Pons (tissue), 1 donor: ENCODE measurements at places on chromosomes 5 and 9.

DNA sequence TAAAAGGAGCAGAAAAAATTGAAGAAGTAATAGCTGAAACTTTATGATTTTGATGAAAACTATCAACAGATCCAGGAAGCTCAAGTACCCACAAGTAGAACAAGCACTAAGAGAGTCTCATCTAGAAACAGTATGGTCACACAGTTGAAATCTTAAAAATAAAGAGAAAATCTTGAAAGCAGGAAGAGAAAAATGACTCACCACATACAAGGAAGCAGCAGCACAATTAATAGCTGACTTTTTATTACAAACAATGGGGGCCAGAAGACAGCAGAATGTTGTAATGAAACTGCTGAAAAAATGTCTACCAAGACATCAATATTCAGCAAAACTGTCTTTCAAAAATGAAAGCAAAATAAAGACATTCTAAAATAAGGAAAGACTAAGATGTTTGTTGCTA lies 1108.3 kb upstream of the DMAC1 start:
- no peak for DNase-seq

DNA sequence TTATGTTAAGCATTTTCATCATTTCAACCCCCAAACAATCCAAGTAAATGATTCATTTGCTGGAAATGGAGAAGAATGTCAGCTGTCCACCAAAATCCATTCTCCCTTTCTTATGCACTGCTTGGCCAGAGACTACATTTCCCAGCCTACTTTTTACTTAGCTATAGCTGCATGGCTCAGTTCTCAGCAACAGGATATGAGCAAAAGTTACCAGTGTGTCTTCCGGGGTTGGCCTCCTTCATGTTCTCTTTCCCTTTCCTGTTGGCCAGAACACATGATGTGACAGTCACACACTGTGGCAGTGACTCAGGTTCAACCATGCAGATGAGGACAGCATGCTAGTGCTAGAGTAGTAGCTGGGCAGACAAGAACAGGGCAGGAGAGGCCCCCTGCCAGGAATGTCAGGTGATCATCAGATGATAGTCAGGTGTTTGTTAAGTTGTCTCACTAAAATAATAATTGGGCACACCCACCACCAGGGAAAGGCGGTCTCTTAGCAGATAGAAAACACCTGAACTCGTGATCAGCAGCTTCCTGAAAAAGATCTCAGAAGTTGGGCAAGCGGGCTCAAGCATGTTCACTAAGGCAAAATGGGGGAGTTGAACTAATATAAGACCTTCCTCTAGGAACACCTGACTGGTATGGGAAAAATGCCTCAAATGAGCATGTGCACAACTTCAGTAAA lies 12.2 kb downstream of the GPR150 start:
- no peak for DNase-seq

DNA sequence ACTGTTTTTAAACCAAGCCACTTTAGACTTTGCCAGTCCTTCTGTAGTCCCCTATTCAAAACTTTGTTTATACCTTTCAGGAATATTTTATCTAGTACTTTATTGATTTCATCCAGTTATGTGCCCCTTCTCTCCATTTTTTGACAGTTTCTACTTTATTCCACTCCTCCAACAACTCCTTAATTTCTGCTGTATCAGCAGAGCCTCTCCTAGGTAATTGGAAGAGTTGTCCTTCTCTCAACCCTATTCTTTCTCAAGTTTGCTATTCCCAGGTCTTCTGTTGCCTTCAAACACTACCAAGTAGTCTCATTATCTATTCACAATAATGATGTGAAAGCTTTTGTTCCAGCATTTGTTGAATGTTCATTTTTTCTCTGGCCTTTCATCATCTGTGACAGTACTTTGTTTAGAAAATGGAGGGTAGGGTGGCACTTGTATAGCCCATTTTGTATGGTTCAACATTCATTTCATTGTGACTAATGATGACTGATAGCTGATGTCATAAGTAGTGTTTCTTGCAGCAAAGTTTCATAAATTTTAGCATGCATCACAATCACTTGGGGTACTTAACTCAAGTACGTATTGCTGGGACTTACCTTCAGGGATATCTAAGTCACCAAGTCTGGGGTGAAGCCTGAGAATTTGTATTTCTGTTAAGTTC lies 204.4 kb upstream of the DMRT1 start:
- DNase-seq = no peak

- DNase-seq = no peak
Observed at GRCh38 chr5:43357878-43358281, 44.7 kb upstream of the HMGCS1 start.

DNA sequence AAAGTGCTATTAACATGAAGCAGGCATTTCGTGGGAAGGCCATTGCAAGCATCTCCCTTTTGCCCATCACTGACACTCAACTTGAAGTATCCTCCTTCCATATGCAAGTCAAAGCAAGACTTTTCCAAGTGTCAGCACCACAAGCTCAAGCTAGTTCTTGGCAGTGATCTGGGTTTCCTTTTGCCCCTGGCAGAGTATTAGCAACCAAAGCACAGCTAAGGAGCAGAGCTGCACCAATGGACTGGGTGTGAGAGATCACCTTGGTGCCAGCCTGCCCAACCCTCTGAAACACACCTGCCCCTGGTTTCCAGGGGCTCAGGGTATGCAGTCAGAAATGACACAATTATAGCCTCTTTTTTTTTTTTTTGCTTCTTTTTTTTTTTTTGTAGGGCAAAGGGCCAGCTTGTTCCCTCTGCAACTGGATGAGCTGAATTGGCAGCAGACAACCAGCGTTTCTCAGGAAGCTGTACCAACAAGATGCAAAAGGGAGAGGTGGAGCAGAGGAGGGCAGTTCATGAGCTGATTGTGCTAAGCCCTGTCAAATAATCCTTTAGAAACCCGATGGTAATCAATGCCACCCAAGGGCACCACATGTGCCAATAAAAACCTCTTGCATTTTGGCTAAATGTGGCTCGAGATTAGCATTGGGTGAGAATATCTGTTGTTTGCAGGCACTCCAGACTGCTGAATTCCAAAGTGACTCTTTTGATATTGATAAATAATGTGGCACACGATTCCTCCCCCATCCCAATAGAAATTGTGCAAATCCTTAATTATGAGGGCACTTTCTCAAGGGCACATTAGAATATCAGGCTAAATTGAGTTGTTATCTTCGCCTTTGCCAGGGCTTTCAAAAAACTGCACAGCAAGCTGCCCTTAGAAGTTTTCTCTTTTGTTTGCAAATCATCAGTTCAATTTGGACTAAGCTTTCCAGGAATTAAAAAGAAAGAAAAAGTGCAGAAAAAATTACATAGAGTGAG lies 192.4 kb downstream of the GAS1 start:
- DNase-seq = no peak

DNA sequence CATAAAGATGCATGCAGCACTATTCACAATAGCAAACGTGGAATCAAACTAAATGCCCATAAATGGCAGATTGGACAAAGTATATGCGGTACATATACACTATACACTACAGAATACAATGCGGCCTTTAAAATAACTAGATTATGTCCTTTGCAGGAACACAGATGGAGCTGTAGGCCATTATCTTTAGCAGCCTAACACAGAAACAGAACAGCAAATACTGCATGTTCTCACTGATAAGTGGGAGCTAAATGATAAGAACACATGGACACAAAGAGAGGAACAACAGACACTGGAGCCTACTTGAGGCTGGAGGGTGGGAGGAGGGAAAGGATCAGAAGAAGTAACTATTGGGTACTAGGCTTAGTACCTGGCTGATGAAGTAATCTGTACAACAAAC lies 758.2 kb downstream of the TLE1 start:
- DNase-seq = no peak
